ENCODE measurements at places on chromosomes 12 and 14.

DNA sequence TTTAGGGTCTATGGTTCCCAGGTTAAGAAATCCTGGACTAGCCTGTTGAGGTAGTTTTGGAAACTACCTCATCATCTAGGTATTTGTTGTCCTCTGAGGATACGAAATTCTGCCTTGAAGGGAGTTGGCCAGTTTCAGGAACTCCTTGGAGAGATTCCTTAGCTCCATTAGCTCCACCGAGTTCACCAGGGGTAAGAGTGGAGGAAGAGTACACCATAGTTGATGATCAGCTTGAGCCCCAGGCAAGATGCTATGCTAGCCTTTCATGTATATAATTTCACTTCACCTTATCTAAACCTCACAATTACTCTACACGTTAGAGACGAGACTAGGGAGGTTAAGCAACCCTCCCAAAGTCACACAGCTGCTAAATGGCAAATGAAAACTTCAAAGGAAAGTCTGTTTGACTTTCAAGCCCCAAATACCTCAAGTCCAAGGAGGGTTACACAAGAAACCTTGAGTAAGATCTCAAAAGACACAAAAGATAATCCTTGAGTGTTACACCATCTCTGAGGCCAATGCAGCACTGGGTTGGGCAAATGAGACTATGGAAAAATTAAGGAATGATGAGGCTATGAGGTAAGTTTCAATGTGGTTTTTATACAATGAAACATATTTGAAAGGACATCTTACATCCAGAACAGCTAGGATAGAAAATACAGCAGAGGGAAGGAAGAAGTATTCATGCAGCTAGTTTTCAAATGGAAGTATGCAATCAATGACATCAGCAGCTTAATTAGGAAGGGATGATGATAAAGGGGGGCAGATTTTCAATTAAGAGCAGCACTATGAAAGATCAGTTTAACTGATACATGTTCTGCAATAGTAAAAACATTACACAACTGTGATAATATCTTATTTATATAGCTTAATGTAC is 97.2 kb upstream of the KRAS start:
- no peak for DNase-seq

- no peak for DNase-seq
Observed at GRCh38 chr12:68888243-68888642, 44.7 kb downstream of the CPM start.

DNA sequence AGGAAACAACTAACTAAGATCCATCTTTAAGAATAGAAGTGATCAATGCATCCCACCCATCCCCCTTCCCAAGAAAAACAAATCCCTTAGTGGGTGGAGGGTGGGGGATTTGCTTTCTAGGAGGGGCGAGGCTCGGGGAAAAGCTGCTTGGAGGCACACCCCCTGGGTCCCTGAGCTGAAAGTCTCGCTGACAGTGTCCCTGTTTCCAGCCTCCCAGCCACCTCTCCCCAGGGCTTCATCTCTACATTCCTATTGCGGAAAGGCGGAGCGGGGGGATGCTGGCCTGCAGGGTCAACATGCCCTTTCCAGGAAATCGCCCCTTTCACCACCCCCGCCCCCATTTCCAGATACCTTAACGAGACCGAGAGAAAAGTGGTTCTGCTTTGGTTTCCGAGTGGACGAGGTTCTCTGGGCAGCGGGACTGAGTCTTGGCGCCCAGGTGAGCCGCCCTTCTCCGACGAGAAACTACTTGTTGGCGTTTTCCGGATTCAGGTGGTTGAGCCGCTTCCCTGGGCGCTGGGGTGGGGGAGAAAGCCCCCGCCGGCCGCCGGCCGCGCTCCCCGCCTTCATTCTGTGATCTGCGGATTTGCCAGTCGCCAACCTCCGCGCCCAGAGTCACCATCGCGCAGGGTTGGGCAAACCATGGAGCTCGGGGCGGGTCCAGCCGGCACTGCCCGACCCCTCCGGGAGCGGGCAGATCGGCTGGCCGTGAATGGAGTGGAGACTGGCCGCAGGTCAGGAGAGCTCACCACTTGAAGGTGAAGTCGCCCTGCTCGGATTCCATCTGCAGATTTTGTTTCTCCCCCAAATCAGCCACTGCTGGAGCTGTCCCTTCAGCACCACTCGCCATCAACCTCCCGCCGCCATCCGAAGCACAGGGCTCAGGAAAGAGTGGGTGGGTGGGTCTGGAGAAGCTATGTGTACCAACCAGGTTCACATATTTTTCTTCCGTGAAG is 505 bp downstream of the KCNC2 start:
- no peak for DNase-seq

DNA sequence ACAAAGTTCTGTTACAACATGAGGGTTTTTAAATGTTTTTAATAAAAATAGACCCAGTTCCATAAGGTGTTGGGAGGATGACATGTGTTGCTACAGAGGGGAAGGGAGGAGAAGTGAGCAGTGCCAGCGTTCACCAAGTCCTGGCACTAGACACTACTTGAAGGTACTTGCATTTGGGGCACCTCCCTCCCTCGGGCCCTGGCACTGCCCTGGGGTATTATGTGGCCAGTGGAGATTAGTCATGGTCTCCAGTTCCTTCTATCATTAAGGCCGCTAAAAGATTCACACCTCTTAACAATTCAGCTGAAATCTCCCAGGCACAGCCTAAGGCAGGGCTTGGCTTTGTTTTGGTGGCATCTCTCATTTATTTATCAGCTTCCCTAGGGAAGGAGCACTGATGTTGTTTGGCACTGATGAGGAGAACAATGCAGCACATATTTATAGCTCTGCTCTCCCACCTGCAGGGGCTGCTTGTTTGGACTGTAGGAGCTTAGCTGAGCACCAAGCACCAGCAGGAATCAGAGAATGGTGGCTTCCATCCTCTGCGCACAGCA is 155.5 kb upstream of the NTF3 start:
- DNase-seq = no peak
